ENCODE measurements at places on chromosomes 3 and 15.

GRCh38 chr3:13104511-13104910, 31.3 kb upstream of the IQSEC1 start:
- DNase-seq, result no peak

- DNase-seq, result no peak
These were observed 257.6 kb upstream of the STT3B start for GRCh38 chr3:31275038-31275572.

DNA sequence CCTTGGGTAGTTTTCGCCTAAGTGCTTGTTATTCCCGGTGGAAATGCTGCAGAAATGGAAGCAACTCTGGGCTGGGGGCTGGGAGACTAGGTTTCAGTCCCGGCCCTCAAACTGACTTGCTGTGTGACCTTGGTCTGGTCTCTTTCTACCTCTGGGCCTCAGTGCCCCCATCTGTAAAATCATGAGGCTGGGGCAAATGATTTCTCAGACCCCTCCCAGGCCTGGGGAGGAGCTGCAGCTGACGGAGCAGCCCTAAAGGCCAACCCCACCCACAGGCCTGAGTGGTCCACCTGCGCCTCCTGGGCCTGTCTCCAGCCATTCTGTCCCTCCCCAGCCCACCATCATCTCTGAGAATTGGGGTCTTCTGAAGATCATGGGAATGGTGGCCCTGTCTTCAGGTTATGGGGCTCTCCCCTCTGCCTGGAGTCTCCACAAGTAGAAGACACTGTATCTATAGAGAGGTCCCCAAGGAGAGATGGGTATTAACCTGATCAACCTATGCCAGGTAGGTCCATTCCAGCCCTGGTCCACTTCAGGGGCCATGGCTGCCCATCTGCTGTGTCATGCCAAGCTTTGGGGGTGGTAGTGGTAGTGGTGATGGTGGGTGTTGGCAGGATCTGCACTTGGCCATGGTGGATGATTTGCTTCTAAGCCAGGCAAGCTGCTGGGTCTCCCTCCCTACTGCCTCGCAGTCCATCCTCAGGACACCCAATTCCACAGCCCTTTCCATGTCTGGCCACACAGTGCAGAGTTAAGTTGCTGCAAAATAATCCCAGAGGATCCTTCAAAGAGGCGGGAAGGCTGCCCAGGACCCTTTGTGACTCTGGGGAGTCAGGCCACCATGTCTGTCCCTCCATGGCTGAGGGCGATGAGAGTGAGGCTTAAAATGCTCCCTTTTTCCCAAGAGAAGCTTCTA, 46.0 kb downstream of the ITGA11 start:
- DNase-seq, result peak; percentile 24

DNA sequence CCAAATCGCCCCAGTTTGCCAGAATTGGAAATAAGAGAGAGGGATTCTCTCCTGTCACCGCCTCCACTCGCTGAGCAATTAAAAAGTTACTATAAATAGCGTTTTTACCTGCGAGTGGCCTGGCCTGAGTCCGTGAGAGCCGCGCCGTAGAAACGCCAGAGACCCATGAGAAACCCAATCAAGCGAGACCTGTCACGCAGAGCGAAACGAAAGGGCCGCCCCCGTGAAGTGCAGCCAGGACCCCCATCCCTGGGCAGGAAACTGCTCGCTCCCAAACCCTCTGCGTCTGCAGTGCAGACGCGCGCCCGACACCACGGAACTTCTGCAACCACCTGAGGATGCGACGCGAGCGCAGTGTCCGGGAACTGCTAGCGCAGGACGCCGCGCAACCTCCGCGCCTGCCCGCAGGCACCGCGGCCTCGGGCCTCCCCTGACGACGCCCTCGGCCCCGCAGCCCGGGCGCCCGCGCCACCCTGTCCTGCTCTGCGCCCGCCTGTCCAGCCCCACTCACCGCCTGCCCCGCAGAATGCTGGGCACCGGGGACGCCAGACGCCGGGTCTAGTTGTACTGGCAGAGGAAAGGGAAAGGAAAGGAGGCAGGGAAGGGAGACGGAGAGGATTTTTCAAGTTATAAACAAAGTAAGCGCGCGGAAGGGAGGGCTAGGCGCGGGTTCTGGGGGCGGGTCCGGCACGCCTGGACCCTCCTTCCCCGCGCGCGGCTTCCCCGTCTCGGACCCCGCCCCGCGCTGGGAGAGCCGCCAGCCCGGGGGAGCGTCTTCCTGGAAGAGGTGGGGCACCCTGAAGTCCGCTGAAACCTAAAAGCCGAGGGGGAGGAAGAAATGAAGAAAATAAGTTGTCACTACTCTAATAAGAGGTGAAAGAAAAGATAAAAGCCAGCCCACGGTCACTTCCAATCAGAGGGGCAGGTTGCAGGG, at the start of gene PLSCR4:
Gene PLSCR4, minus strand, starts transcription at position 657 of the 934 bp plus-strand sequence. CDS start 29,034 bp downstream, outside the sequence.
- peak; percentile 72 for DNase-seq

- no peak for DNase-seq
These were observed 31.2 kb downstream of the DZIP1L start for GRCh38 chr3:138084196-138084595.

DNA sequence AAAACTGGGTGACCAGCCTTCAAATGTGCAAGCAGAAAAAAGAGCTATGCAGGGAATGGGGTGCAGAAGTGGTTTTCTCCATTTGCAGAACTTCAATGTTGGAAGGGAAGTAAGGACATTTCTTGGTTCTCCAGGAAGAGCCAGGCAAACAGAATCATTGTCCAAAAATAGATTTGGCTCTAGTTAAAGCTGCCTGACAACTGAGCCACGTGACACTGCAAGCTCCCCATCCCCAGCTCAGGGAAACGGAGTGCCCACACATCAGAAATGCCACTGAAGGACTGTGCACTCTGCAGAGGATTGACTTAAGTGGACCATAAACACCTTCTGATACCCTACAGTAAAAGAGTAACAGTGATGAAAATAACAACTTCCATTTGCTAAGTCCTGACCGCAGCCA, 195.6 kb upstream of the NSMCE3 start:
- DNase-seq, result no peak

Data from ecto neural progenitor cell (in vitro differentiated cells).